ENCODE measurements at places on chromosomes 1 and 21.
A peak's percentile ranks its signal among the peaks of the same experiment; 100 is the strongest.

DNA sequence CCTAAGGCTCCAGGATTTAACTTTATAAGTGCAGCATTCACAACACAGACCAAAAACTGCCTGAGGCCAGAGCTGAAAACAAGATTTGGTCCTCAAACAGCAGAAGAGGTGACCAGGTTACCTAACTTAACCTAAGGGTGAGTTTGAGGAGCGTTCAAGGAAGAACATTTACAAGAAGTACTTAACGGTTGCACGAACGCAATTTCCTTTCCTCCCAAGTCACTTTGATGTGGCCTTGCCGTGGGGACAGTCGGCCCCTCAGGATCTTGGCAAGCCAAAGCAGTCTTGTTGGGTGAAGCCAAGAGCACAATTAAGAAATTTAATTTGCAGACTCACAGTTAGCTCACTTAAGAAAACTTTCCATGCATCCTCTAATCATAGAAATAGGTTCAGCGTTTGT, 202.6 kb upstream of the COA6 start:
- DNase-seq, result no peak

DNA sequence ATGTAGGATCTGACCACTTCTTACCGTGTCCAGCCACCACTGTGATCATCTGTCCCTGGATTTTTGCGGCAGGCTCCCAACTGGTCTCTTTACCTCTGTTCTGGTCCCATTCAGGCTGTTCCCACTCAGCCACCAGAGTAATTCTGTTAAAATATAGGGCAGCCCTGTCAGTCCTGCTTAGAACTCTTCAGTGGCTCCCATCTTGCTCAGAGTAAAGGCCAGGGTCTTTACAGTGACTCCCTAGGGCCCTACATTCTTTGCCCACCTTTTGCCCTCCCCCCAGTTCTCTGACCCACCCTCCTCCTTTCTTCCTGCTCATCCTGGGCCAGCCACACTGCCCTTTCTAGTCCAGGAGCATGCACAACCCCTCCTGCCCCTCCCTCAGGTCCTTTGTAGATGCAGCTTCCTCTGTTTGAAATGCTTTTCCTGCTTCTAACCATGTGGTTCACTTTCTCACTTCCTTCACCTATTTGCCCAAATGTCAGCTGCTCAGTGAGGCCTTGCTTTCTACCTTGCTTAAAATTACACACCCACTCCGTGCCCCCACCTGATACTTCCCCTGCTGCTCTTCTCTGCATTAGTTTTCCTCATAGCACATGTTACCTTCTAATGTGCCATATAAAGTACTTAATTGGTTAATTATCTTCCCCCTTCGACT, 7.8 kb downstream of the UBIAD1 start:
- no peak for DNase-seq

DNA sequence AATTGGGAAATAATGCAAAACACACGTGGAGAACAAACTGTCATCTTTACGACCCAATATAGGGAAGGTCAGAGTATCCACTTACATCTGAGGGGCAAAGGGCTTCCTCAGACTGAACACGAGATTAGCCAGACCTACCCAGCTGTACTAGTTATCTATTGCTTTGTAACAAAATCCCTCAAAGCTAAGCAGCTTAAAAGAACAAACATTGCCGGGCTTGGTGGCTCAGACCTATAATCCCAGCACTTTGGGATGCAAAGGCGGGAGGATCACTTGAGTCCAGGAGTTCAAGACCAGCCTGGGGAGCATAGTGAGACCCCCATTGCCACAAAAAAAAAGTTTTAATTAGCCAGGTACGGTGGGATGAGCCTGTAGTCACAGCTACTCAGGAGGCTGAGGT, 262.8 kb downstream of the LTN1 start:
- DNase-seq, result peak; percentile 26

GRCh38 chr1:228975238-228975907, 240.1 kb downstream of the RHOU start:
- no peak for DNase-seq
